T-cell (primary cell): ENCODE measurements at places on chromosomes 12 and 14.

- no peak for DNase-seq
These were observed 22.8 kb downstream of the AHNAK2 start for GRCh38 chr14:104955396-104955770.

DNA sequence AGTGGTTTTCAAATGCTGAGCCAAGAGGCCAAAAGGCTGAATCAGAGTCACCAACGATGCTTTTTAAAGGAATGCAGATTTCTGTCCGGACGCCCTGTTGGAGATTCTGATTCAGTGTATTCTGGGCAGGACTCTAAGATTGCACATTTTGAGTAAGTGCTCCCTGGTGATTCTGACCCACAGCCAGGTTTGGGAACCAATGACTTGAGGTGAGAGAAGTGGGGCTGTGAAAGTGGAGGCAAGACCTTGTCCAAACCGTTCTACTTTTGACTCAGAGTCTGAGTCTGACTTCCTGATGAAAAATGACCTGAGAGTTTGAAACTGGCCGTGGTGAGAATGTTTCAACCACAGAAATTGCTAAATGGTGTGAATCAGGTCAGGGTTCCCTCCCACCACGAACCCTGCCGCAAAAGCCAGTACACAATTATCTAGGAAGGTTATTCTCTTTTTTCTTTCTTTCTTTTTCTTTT lies 90.2 kb downstream of the NTN4 start:
- DNase-seq: no peak

DNA sequence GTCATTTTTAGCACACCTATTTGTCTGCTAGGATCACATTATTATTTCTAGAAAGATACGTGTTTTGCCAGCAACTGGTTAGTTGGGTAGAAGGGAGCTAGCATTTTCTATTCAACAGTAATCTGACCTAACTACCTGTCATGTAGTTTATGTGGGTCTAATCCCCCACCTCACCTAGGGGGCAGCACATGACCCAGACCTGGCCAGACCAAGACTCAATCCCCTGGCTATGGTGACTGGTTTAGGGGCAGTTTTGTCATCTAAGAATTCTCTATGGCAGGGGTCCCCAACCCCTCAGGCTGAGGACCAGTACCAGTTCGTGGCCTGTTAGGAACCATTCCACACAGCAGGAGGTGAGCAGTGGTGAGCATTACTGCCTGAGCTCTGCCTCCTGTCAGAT lies 29.5 kb upstream of the EVL start:
- DNase-seq: no peak

- no peak for DNase-seq
These were observed 2.9 kb upstream of the RNU6-8 start for GRCh38 chr14:32205984-32206383.

DNA sequence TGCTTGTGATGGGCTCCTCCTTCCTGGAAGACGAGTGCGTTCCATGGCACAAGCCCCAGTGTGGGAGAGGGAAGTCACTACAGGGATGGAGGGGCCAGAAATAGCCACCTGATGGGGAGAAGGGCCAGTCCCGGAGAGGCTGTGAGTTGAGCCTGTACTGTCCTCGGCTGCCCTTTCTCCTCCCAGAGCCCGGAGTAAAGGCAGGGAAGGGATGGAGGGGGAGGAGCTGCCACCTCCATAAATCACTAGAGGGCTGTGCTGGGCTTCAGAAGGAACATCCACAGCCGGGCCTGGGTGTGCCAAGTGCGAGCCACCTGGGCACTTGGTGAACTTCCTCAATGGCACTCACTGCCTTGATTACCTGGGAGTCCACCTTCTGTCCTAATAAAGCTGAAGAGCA lies 110.1 kb downstream of the RBM19 start:
- no peak for DNase-seq

- DNase-seq: no peak
These were observed 65.2 kb downstream of the PAPOLA start for GRCh38 chr14:96567289-96567899.

DNA sequence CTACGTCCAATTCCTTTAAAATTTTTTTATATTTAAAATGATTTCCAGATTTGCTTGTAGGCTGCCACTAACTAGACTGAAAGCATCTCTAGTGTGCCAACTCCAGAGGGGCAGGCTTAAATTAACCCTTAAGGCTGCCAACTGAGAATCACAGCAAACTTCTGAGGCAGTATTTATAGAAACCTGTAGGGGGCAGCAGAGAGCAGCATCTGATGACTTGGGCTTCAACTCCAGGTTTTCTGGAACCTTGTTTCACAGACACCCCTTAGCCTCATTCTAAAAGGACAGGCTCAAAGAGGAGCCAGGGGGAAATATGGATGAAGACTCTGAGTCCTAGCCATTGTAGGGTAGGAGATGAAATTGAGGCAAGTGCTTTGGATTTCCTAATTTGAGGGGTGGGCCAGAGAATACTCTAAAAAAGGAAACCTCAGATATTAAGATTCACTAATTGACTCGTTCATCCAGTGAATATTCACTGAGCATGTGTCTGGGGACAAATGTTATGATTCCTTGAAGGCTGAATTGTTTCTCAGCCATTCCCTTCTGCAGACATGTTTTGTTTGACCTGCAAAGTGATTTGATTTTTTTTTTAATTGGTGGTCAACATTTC lies 63.3 kb upstream of the HSPB8 start:
- DNase-seq: no peak

- DNase-seq: no peak
These were observed 115.9 kb downstream of the NAV3 start for GRCh38 chr12:77946541-77947061.

- DNase-seq: no peak
These were observed 158.9 kb upstream of the AMIGO2 start for GRCh38 chr12:47238669-47239114.

DNA sequence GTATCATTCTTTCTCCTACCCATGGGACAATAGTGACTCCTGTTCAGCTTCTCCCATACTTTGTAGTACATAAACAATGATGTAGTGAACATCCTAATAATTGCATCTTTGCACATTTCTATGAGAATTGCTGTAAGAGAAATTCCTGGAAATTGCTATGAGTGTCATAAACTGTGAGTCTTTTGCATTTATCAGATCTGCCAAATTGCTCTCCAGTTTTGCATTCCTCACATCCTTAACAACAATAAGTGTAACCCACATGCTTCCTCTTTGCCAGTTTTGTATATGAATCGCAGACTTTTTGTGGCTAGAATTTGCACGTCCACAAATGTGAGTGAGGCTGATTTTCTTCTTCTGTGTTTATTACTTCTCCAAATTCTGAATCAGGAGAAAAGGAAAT lies 124.0 kb upstream of the TBX5 start:
- DNase-seq: no peak

DNA sequence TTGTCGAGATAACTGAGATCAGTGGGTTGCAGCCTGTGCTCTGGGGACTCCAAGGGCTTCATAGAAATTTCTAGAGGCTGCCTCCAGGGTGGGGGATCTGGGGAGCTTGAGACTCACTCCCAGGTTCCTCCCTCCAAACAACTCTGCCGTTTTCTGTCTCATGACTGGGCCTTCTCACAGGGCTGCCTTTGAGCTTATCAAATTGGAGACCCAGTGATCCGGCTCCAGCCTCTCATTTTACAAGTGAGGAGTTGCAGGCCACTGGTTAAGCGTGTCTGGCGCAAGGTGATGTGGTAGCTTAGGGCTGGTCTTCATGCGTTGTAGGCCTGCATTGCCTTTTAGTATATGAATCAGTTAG lies 85.8 kb downstream of the SLC25A47 start:
- DNase-seq: no peak

- no peak for DNase-seq
These were observed 648 bp downstream of the ERP27 start for GRCh38 chr12:14937689-14938088.

GRCh38 chr14:104634886-104635570 lies 30.5 kb upstream of the TMEM179 start:
- no peak for DNase-seq

DNA sequence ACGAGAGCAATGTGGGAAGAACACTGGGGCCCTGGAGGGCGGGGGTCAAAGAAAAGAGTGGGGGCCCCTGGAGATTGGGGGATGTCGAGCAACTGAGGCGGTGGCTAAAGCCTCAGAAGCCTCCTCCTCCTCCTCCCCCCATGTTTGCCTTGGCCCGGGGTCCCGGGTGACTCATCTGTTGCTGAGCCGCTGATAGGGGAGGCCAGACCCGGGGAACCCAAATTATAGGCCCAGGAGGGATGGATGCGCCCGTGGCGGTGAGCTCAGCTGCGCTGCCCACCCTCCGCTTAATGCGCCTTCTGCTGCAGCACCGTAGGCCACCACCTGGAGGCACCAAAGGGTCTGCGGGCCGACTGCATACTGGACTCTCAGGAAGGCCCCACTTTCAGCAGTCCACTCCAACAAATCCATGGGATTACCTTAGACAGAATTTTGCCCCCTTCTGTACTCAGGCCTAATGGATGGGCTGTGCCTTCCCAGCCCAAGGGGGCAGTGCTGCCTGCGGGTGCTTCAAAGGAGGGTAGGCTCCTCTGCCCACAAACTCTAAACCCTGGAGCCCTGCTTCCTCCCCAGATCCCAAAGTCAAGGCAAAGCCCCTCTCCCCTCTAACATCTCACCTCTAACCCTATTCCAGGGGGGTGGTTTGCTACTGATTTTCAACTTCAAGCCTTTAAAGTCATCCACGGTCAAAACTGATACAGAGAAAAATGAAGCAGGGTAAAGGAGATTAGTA lies 2.6 kb upstream of the WNT10B start:
- no peak for DNase-seq

- DNase-seq: no peak
These were observed 390.0 kb upstream of the NOVA1 start for GRCh38 chr14:26987744-26988363.
